ENCODE measurements at places on chromosomes 7 and 10. TPM values are rescaled to one million over a fixed set of nuclear protein-coding genes. Genes with fewer than 3 reads are reported as not detected.

LRRN3 gene
- total RNA-seq: 0.86 TPM

CREB5 gene
- 9.3 TPM for total RNA-seq

LDB3 gene
- under 0.01 TPM for total RNA-seq

NACAD gene
- total RNA-seq: 2.6 TPM

LIPM gene
- not detected for total RNA-seq

AKR1D1 gene
- total RNA-seq: not detected

VPS50 gene
- 28.3 TPM for total RNA-seq

MYL10 gene
- total RNA-seq: not detected

NKX6-2 gene
- not detected for total RNA-seq

ARMC3 gene
- not detected for total RNA-seq

SLC13A4 gene
- total RNA-seq: not detected

PTPRN2 gene
- total RNA-seq: not detected

AP3M1 gene
- 51.4 TPM for total RNA-seq

Data from fibroblast of villous mesenchyme (primary cell).